ENCODE measurements at places on chromosomes 12 and 14.

DNA sequence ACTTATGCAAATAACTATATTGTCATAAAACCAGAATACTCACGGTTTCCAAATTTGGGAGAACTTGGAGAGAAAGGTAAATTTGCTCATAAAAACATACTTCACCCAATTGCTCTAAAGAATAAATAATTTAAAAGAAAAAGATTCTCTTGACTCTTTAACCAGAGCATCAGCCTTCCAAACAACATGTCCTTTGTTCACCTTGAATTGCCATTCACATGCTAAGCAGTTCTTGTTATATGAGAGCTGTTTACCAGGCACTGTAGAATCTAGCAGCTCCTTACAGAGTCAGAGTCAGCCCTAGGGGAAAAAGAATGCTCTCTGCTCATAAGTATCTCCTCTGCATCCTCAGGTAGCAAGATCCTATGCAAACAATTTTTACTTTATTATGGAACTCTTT is 10.2 kb downstream of the SLCO1A2 start:
- no peak for DNase-seq

DNA sequence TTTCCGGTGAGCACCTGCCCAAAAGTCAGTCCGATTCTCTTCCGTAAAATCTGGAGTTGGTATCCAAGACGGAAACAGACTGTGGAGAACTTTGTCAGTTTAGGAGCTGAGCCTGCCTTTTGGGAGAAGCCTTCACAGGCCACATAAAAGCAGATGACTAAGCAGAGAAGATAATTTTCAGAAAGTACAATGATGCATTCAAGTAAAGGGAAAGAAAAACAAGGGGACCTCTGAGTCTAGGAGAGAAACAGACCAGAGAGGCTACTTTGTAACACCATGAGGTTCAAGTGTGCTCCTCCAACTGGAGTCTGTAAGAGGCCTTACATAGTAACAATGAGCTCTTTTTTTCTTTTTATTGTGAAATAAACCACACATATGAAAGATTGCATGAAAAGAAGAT is 21.1 kb downstream of the TMED8 start:
- no peak for DNase-seq

DNA sequence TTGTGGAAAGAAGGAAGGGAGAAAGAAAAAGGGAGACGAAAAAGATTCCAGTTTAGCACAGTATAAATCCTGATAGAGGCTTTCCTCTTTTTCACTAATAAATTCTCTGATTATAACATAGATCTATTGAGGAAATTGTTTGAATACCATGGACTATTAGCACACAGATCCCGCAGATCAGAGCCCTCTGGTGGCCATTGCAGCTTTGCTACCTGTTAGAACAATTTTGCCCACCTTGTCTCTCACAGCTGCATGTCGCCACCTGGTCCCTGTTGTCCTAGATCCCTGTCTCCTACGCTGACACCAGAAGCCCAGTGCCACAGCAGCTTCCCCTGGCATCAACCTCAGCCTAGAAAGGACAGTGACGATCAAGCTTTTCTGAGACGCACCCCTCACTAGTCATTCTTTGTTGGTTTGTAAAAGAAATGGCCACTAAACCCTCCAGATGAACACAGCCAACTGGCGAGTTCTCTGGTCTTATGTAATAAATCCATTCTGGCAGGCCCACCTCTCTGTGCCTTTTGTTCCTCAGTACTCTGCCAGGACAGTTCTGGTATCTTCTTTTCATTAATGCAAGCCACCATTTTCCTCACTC is 9.9 kb downstream of the GPHB5 start:
- no peak for DNase-seq

GRCh38 chr12:64181430-64182291 is 40.4 kb downstream of the KICS2 start:
- peak; percentile 57 for DNase-seq

DNA sequence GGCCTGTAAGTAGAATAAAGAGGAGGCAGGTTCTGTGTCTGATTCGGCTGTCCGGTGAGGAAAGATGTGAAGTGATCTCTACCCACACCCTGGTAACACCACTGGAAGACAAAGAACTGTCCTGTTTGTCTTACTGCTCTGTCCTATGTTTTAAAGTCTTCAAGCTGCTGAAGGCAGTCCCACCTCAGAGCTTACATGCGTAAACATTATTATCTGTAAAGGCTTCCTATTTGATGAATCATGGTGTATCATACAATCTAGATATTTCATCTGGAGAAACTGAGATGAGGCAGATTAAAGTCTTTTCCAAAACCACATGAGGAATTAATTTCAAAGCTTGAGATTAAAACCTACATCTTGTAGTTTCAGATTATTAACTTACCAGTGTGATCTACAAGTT is 427.6 kb downstream of the ZFP36L1 start:
- DNase-seq = no peak

- no peak for DNase-seq
Measured at GRCh38 chr14:85619851-85620250, 89.9 kb downstream of the FLRT2 start.

Data from urinary bladder (tissue), 4 donors.